Activated T-helper 1 cell treated with Interleukin-2 at 50 U/mL for 16 hours (primary cell): ENCODE measurements at places on chromosomes 2 and 18.

DNA sequence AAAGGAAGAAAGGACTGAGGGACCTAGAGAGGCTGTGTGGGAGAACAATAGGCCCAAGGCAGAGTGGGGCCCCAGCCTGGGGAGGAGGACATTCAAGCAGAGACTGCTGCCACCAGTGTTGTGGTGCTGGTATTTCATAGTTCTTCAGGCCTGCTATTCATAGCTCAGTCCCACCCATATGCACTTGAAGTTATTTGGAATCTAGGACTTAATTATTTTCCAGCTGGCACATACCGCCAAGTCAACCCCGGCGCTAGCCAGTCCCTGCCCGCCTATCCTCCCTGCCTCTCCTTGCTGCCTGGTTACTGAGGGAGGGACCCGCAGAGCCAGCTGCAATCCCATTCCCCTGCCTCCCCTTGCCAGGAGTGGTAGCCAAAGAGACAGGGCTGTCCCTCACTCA, 141.2 kb downstream of the CABLES1 start:
- no peak for DNase-seq

GRCh38 chr2:26579025-26579722, 62.0 kb downstream of the CIB4 start:
- no peak for DNase-seq

DNA sequence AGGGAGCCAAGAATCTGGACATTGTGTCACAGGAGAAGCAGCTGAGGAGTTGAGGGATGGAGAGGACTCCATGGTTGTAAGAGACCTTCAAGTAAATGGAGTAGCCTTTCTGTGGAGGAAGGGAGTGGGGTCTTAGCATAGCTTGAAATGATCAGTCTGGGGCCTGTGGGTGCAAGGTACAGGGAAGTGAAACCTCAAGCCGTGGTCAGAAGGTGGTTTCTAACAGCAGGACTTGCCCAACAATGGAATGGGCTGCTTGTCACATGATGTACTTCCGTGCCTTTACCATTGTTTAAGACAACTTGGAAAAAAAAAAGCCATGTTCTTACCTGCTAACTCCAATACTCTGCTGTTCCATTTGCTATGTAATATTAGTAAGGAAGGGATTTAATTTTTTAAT, 140.7 kb downstream of the LDLRAD4 start:
- no peak for DNase-seq

DNA sequence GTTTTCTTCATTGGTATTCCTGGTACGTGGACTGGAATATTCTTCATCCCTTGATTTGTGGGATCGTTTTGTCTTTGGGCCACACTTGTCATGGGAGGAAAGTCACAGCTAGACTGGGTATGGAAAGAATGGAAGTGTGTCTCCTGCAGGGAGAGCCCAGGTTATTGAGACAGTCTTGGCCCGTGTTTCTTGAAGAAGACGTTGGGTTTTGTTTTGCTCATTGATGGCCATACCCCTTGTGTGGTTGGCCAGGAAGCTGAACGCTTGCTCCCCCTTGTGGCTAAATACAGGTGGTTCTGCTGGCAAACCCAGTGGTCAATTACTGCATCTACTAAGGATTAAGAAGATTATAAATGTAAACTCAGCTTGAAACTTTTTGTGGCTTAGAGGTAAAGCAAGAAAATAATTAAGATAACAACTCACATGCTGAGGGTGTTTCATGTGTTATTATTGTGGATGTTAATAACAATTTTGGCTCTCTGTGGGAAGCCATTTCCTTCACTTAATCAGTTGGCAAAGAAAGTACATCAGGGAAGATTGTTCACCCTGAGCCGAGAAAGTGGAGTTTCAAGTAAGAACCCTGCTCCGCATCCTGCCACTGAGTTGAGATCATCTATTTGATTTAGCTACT, 91.8 kb downstream of the NEDD4L start:
- DNase-seq, result no peak

GRCh38 chr2:24164416-24164973, 10.4 kb upstream of the FAM228A start:
- no peak for DNase-seq

DNA sequence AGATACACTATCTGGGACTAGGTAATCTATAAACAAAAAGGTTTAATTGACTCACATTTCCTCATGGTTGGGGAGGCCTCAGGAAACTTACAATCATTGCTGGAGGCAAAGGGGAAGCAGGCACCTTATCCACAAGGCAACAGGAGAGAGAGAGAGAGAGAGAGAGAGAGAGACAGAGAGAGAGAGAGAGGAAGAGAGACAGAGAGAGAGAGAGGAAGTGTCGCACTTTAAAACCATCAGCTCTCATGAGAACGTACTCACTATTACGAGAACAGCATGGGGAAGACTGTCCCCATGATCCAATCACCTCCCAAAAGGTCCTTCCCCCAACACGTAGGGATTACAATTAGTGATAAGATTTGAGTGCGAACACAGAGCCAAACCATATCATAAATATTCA, 253.5 kb upstream of the TRIB2 start:
- DNase-seq, result no peak

DNA sequence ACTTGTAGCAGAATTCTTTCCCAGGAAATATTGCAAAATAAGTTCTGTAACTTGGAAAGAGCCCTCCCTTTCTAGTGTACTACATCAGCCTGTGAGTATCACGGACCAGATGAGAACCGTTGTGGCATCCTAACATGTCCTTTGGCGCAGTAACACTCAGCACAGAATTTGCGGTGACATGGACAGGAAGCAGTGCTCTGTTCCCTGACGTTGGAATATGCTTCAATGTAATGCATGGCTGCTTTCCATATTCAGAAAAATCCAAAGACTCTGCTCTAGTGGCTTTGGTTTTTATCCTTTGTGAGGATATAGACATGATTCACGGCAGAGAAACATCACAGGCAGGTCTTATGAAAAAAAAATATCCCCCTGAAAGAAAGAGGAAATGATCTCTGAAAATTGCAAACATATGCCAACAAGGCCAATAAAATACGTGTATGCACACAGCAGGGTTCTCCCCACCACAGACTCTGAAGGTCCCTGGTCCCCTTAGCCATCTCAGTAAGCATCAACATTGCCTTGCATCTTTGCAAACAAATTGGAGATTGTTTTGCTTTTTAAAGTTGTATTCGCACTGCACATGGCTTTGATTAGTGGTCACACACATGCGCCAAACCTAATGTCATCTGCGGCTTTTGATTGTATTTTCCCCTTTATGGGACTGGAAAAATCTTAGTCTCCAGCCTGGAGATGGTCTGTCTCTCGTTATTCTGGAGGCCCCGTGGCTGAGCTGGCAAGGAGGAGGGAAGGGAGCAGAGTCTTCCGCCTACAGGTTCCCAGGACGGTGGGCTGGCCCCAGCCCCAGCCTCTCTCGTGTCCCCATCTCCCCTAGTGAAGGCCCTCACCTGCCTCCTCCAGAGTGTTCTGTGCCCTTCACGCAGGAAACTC, 122.9 kb downstream of the COPS8 start:
- no peak for DNase-seq

DNA sequence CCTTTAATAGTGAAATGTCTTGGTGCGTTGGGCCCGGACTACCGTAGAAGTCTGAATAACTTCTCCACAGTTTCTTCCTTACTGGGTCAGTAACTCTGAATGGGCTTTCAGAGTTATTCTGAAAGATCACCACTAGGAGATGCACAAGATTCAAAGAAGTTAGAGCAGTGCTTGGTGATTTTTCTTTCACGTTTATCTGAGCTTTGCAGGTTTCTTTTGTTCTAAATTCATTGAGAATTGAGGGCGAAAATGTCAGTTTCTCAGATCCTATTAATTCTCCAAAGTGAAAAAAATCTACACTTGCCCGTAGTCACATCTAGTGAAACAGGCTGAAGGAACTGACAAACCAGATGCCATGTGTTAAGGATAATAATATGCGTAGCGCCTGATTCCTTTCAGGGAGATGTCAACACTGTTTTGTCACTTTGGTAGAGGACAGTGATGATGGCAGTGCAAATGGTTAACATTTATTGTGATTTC, 70.1 kb downstream of the QPCT start:
- no peak for DNase-seq

DNA sequence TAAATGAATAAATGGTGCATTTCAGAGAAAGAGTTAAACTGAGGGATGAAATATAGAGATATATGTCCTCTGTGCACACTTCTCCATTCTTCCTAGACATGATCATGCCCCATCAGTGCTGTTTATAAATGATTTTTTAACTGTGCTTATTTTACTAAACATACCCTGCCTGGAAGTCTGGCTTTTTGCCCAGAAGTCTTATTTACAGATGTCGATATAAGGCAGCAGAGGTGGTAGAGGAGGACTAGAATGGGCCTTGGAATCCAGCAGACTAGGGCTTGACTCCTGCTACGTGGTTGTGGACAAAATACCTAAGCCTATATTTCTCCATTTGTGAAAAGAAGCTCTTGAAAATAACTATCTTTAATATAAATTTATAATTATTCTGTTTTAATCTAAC, 355.5 kb downstream of the RAD51AP2 start:
- no peak for DNase-seq

DNA sequence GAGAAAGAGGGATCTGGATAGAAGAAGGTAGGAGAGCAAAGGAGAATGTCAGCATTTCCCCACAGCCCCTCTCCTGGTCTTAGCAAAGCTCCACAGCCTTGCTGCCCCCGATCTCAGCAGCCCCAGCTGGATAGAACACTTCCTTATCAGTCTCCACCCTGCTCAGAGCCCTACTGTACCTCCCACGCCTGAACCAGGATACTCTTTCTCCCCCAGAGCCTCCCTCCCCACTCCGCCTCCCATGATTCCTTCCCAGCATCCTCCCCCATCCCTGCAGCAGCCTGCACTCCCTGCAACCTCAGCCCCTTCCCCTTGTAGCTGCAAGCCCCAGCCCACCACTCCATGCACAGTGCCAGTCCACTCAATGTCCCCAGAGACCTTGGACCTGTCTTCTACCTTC, 25.8 kb downstream of the PLB1 start:
- DNase-seq, result no peak

- no peak for DNase-seq
These were observed 8.2 kb downstream of the BIN1 start for GRCh38 chr2:127098711-127099110.

GRCh38 chr18:58315041-58315440, 271.0 kb downstream of the NEDD4L start:
- DNase-seq, result no peak

GRCh38 chr18:53056064-53056463, 716.1 kb downstream of the DCC start:
- DNase-seq, result no peak

- DNase-seq, result no peak
These were observed 619 bp upstream of the FAM168B start for GRCh38 chr2:131093696-131094462.

DNA sequence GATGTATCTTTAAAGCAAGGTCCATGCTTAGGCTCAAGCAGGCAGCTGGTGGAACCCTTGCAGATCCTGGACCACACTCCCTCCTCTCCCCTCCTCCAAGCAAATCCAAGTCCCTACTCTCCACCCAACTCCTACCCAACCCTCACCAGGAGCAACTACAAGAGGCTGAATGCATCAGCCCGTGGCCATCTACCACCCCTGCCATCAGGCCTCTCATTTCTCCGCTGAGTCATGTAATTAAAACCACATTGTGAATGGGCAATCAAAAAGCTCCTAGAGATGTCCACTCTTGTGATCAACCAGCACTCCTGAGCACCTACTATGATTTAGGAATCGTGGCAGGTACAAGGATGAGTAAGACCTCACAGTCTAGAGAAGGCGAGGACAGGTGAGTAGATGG, 142.2 kb upstream of the CAPN13 start:
- DNase-seq, result no peak

DNA sequence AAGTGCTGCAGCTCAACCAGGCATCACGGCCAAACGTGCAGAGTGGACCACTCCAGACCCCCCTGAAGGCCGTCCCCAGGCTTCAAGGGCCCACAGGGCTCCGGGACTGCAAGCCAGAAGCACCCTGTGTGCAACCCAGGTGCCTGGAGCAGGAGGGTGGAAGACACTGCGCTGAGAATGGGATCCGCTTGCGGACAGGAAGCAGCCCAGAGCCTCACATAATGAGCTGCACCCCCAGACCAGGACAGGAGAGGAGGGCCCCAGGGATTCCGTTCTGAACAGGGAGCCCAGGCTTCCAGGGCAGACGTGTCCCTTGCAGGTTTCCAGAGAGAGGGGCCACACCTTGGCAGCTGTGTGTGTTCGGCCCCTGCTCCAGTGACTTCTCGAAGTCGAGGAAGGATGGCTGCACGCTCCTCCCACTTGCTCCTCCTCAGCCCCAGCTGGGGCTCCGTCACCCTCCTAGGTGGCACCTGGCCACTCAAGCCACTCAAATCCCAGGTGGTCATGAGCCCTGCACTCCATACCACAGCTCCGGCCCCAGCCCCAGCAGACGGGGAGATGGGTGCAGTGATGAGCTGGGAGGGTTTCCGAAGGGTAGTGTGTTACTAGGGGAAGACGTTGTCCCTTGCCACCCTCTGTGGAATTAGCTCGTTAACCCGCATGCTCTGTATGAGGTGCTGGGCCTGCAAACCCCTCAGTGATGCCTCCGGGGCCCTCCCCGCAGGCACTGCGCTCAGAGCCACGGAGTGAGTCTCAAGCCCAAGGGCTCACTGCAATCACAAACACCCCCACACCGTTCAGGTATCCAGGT, 79.2 kb downstream of the NDUFA10 start:
- DNase-seq, result no peak

DNA sequence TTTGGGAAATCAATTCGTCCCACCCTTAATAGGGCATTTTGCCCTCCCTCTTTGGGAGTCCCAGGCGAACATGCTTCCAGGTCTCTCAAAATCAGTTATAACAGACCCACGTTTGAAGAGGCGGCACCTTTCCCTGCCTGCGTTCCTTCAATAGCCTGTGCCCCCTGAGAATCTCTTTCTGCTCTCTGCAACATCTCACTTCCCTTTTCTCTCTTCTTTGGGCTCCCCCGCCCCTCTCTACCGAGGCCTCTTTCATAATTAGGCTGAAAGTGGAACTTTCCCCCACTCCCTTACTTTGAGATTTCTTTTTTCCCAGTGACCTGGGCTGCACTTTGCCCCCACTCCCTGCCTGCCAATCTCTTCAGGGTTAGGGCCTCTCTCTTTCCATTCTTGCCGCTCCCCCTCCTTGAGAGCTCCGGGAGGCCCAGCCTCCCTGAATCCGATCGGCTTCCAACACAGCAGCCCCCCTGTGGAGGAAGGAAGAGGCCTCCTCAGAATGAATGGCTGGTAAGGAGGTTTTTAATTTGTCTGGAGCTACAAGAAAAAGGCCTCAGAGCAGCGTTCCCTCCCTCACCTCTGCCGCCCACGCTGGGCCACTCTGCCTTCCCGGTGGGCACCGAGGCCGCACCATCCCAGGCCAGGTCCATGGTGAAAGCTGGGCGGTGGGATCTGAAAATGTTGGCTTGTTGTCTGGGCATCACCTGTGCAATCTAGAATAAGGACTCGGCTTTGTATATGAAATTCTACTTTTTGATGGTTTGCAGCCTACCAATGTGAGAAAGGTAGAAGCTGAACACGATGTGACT, 162.6 kb upstream of the SIX3 start:
- no peak for DNase-seq

- no peak for DNase-seq
These were observed 71.0 kb upstream of the SP3 start for GRCh38 chr2:174035981-174036742.

- no peak for DNase-seq
These were observed 222.6 kb downstream of the NCKAP5 start for GRCh38 chr2:133345638-133346037.

- no peak for DNase-seq
These were observed 177.6 kb downstream of the DNAH7 start for GRCh38 chr2:195891081-195891480.

- no peak for DNase-seq
These were observed 512.5 kb downstream of the PLCL1 start for GRCh38 chr2:198316852-198317396.
